ENCODE measurements at places on chromosomes 11 and 22.

DNA sequence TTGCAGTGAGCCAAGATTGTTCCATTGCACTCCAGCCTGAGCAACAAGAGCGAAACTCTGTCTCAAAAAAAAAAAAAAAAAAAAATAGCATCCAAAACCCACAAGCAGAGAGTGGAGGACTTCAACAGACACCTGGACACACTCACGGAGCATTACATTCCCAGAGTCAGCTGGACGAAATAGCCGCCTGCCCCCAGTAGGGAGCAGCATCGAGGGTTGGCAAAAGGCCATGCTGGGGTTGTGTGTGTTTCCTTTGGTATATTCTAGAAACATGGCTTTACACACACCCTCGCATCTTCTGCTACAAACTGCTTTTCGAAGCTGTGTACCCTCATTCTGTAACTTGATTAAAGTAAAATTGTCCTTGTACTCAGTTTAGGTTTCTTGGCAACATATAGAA lies 5.3 kb downstream of the ADA2 start:
- peak; percentile 39 for DNase-seq

DNA sequence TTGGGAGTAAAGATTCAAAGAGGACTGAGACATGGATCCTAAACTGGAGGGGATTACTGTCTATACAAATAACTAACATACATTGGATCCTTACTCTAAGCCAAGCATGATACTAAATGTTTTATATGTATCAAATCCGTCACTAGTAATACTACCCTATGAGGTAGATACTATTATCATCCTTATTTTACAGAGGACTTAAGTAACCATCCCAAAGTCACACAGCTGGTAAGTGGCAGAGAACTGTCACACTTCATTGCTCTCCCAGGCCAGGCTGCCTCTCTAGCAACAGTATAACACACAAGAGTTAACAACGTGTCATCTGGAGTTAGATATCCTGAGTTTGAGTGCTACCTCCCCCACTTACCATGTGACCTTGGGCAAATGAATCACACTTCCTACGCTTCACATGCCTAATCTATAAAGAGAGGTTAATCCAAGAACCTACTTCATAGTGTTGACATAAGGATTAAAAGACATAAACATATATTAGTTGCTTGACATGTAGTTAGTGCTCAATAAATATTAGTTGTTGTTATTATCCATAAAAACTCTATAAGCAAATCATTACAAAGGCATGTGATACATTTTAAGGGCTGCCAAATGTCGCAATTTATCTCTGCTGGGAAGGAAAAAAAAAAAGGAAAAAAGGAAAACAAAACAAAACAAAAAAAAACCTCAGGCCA lies 33.8 kb upstream of the SPON1 start:
- DNase-seq: no peak

DNA sequence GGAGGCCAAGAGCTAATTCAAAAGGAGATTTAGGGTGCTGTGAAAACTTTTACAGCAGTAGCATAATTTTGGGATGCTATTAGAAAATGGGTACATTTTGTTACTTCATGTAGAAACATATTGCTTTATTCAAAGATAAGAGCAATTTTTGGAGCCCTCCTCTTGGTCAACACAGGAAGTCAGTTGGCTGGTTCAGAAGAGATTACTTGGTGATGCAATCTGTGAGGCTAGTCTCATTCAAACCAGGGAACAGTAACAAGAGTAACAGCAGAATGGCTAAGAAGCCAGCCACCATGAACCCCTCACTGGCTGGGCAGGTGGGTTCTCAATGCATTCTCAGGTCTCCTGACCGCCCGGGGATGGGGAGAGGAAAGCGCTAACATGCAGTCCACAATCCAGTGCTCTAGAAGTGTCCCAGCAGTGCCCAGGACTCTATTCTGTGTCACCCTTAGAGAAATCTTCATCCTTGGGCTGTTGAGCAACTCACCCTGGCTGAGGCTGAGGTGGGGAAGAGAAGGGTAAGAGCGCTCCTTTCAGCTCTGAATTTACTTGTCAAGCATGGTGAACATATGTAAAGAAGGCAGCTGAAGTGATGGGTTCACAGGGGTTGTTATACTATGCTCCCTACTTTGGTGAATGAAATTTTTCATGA lies 262.2 kb upstream of the UBASH3B start:
- DNase-seq: no peak

DNA sequence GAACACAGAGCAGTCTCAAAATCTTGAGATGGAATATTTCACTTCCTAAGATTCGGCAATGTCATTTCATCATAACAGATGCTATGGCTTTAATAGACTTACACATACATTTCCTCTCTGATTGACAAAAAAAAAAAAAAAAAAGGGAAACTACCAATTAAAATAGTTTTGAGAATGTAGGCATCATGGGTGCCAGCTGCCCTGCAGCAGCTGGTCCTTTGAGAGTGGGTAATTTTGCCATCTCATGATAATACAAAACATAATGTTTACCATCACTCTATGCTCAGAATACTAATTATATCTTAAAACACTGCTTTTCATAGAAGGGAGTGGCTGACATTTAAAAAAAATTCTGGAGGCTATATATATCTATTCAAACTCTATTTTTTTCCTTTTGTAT lies 775.6 kb upstream of the CCDC90B start:
- no peak for DNase-seq

DNA sequence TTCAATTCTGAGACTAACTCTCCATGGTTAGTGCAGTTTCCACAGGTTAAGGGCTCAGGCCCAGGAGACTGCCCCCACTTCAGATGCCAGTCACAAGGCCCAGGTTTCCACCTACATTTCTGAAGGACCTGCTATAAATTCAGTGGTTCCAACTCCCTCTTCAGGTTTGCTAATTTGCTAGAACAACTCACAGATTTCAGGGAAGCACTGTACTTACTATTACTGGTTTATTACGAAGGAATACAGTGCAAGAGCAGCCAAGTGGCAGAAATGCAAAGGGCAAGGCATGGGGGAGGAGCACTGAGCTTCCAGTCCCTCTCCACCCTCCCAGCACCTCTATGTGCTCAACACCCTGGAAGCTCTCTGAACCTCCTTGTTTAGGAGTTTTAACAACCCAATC lies 39.3 kb upstream of the SPON1 start:
- DNase-seq: no peak

- no peak for DNase-seq
Observed at GRCh38 chr11:100777103-100777502, 90.0 kb downstream of the ARHGAP42 start.

DNA sequence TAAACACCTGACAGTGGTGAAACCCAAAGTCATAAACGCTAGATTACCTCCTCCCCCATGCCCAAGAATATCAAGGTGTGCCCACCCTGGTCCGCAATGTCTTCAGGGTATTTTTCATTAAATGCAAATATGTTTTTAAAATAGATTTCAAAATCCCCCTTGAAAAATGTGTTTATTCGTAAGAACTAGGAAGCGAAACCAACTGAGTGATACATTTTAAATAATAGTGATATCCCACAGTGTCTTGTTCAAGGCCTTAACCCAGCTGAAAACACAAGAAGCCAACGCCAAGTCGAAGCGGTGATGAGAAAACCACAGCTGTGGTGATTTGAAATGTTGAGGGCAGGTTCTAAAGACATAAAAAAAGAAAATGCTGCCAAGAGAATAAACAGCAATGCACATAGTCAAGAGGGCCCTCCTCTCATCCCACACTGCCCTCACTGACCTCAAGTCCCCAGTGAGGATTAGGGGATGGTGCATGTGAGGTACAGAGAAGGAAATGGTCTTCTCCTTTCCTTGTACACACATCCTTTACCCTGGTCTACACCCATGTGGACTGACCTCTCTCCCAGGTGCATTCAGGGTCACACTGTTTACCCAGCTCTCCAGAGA lies 25.5 kb downstream of the KCNJ1 start:
- DNase-seq: no peak

DNA sequence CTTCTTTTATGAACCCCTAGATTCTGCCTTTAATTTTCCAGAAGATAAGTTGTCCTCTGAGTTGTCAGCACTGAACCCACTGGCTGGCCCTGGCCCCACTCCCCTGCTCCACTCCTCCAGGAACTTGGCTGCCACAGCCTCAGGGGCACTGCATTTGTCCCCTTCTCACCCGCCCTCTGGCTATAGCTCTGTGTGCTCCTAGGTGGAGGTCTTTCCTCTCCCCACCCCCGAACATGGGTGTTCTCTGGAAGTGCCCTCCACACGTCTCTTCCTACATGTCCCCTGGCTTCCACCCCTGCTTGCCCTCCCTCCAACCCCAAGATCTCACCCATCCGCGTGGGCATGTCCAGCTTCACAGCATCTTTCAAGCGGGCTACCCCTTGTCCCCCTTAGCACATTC lies 137.7 kb upstream of the TEAD1 start:
- no peak for DNase-seq

- DNase-seq: no peak
Observed at GRCh38 chr11:78786746-78787145, 212.1 kb upstream of the NARS2 start.

GRCh38 chr11:41289408-41289807 lies 170.0 kb downstream of the LRRC4C start:
- DNase-seq: no peak

DNA sequence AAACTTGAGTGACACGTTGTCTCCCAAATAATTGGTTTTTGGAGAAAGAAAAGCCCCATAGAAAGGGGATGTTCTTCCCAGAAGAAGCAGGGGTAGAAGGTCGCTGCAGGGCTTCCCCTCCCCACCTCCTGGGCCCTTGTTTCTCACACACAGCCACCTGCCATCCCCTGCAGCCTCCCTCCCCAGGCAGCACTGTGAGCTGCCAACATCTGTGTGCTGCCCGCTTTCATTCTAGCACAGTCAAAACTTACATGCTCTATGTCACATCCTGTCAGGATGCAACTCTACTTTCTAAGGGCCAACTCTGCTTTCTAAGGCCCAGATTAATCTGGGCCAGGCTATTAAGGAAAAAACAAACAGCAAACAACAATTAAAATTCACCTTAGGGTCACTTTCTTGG lies 309.4 kb upstream of the ZC3H12C start:
- DNase-seq: peak; percentile 20

DNA sequence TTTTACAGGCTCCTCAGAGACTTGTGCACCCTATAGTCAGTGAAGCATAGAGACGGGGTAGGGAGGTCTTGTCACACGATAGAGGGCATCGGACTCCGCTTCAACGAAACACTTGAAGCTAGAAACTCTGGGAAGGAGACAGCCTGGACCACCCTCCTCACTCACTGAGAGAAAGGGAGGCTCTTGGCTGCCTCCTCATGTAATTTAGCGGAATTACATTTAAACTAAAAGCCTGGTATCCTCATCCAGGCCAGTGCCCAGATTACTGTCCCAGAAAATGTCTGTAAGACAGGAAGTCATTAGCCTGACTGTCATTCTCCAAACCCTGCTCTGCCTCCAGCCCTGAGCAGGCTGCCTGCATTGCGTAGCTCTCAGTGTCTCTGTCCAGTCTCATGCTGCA lies 36.0 kb downstream of the TTLL1 start:
- DNase-seq: no peak

DNA sequence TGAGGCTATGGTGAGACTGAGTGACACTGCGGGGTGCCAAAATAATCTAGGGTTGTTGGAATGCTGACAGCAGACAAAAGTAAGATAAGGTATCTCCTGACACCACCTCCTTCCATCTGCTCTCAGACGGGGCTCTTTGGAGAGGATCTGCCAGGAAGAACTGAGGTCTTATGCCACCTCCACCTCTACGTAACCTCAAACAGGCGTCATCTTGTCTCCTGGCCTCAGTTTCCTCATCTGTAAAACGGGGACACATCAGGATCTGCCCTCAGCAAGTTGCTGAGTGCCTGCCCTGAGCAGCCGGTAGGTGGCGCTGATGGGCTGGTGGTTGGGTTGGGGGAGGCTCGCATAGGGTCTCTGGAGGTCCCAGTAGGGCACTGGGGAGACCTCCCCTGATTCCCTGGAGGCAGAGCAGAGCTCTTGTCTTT lies 1.7 kb upstream of the MYEOV start:
- no peak for DNase-seq

- peak; percentile 67 for DNase-seq
Observed at GRCh38 chr11:115503083-115503885, 931 bp downstream of the CADM1 start.

DNA sequence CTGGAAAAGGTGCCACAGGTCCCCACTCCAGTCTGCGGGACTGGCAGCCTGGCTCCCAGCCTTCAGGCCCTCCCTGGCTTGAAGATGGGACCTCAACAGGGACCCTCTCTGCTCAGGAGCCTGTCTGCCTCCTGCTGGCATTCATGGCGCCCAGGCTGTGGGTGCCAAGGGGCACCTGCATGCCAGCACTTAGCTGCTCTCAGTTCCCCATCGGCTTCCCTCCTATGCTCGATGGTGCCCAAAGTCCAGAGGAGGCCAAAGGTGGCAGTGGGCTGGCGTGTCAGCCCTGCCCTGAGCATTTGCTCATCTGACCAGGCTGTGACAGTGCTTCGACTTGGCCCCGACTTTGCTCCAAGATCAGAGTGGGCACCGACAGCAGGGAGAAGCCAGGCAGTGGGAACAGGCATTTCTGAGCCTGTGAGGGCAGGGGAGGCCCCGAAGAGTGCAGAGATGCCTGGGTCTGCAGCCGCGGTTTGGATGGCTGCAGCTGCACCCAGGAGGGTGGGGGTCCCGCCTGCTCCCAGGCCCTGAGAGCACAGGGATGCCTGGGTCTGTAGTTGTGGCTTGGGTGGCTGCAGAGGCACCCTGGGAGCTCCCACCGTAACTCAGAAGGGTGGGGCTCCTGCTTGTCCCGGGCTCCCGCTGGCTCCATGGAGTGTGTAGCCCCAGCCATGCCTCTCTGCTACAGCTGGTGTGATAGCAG lies 463.6 kb downstream of the TBC1D22A start:
- DNase-seq: no peak

DNA sequence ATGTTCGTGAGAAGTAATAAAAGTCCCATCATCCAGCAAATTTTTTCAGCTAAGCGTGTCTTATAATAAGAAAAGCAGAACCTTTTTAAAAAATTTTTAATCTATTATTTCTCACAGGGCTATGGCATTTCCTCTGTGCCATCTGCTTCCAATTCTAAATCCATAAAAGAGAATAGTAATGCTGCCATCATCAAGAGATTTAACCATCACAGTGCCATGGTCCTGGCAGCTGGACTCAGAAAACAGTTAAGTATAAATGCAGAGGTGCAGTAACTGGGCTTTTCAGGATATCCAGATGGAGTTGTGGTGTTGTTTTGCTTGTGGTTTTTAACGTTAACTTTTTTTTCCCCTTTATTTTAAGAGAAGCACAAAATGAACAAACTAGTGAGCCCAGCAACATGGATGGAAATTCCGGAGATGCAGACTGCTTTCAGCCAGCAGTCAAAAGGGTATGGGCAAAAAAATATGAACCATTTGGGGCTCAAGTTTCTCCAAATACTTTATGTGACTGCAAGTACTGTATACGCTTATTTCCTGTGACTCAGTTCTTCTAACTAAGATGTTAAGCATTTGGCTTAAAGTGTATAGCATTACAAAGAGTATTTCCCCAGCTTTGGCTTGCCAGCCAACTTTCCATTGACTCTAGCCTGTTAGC lies 25.2 kb downstream of the GTF2H1 start:
- no peak for DNase-seq

DNA sequence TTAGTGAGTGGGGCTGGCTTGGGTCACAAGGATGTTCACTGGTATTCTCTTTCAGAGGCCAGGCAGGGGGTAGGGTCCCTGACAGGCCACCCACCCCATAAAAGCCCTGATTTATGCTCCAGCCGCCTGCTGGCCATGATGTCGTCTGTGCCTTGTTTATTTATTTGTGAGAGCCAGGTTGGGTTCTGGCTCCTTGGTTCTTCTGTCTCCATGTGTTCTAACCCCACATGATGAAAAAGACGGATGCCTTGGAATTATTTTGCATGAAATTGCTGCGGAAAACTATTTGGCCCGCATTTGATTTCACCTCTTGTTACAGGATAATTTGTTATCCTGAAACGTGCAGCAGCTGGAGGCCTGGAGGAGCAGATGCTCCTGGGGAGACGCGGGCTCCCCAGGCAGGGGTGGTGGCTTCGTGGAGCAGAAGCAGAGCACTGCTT lies 46.3 kb upstream of the WNT11 start:
- DNase-seq: no peak
